ENCODE measurements at places on chromosomes 4 and X.

DNA sequence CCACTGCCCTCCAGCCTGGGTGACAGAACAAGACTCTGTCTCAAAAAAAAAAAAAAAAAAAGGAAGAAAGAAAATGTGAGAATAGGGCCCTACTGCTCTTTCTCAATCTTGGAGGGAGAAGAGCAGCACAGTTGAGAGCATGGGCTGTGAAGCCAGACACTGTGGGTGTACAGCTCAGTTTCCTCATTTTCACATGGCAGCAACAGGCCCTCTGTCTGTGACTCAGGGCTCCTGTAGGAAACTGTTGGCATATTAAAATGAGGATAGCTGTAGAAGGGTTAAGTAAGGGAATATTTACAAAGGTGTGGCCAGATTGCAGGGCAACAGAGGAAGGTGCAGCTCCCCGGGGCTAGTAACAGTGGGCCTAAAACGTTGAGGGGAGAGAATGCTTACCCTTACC is 3.4 kb downstream of the AKAP14 start:
- DNase-seq, result no peak

- DNase-seq, result no peak
Observed at GRCh38 chr4:129998436-129999150, 902.6 kb downstream of the C4orf33 start.

- no peak for DNase-seq
Observed at GRCh38 chrX:21225643-21226042, 148.6 kb upstream of the CNKSR2 start.

DNA sequence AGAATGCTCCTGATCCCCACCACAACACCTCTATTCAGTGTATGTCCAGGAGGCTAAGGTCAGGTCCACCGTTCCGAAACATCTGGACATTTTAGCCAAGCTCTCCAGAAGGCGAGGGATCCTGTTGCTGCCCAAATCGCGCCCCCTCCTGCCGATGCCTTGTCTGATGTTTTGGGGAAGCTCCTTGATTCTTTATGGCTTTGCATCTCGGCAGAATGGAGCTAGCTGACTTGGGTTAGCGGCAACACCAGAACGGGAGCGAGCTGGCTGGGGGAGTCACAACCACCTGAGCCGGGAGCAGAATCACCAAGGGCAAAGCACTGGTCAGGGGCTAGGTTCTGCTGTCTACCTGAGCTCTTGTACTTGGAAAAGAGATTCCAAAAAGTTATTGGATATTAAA is 6.6 kb upstream of the POU3F4 start:
- DNase-seq, result no peak

DNA sequence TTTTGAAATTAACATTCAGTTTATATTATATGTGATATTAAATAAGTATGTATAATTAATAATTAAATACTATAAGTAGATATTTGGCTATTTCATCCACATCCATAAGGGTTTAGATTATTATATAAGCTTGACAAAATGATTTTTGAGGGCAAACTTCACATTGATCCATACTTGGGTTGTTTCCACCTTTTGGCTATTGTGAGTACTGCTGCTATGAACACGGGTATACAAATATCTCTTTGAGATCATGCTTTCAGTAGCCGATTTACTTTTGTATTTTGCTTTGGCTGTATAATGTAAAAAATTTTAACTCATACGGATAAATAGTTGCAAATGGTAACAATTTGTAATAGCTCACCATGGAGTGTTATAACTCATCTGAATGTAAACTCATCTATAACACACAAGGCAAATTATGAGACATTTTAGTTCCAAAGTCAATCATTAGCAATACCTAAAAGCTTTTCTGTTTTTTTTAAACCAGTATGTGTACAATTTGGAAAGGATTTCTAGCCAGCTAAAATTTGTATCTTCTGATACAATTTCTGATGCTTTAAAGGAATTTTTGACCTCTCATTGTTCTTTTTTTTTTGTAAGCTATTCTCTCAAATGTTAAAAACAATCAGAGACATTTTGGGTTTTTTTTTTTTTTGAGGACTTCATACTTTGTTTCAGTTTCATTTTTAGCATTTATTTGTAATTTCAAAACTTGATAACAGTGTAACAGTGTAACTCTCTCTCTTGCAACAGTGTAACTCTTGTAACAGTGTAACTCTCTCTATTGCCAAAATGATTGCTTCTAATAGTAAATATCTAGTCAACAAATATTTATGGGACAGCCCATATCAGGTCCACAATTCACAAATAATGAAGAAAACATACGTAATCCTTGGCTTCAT is 51.8 kb upstream of the ARX start:
- DNase-seq, result no peak

All from WERI-Rb-1 (cell line).